Liver (tissue), 10 donors: ENCODE measurements at places on chromosomes 2 and 18. TPM values are rescaled to one million over a fixed set of nuclear protein-coding genes. Genes with fewer than 3 reads are reported as not detected.

DNA sequence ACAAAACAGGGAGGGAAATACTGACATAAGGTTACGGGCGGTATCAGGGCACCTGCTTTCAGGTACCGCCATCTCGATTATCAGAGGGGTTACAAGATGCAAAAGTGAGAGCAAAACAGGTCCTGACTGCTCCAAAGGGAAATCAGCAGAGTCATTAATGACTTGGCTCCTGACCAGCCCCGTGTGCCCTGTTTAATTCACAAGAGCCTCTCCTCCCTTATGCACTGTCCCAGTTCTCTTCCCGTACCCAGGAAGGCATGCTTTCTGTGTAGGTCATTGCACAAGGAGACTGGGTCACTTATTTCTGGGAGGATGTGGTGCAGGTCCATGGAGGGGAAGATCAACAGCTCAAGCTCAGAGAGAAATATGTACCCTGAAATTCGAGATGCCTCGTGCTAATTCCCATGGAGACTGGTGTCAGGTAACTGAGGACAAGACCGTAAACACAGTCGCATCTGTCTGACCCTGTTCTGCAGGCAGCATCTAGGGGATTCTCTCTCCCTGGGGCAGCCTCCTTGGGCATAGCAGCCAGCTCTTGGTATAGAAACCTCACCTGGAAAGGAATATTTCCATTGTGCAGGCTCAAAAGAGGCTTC lies 79.9 kb downstream of the HNRNPLL start:
- no peak for DNase-seq

The TRPM8 gene
- polyA plus RNA-seq = 19.8 TPM

The CCDC74B gene
- polyA plus RNA-seq = 0.09 TPM

DNA sequence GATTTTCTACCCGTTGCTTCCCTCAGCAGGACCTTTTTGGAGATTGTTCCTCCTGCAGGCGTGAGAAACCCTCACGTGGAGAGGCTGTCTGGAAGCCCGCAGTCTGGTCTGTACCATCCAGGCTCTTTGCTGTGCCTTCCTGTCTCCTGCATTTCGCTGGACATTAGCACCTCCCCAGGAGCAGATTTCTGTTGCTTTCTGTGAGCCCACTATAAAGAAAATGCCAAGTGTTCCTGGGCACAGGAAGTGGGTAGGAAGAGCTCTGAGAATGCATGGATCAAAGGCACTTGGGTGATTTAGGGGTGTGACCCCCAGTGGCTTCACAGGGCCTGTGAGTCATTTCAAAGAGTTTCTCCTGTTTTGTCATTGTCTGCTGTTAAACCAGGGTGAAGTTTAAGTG lies 27.3 kb downstream of the SPTBN1 start:
- DNase-seq = no peak

DNA sequence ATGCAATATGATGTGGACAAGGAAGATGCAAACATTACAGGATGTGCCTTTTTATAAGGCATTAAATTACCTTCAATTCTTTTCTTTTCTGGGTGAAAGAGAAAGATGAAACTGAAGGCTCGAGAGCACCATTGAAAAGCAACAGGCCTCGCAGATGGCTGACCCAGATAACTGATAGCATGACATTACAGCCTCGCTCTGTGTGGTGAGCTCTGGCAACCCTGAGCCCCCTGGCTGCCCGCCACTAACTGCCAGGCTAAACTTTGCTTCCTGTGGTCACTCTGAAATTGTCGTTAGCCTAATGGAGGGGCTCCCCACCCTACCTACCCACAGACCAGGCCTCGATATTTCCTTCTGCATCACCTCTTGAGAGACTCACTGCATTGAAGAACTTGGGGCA lies 516.8 kb upstream of the FANCL start:
- DNase-seq = no peak

The VWC2L gene
- polyA plus RNA-seq = not detected

The MRPL44 gene
- 19.0 TPM for polyA plus RNA-seq

DNA sequence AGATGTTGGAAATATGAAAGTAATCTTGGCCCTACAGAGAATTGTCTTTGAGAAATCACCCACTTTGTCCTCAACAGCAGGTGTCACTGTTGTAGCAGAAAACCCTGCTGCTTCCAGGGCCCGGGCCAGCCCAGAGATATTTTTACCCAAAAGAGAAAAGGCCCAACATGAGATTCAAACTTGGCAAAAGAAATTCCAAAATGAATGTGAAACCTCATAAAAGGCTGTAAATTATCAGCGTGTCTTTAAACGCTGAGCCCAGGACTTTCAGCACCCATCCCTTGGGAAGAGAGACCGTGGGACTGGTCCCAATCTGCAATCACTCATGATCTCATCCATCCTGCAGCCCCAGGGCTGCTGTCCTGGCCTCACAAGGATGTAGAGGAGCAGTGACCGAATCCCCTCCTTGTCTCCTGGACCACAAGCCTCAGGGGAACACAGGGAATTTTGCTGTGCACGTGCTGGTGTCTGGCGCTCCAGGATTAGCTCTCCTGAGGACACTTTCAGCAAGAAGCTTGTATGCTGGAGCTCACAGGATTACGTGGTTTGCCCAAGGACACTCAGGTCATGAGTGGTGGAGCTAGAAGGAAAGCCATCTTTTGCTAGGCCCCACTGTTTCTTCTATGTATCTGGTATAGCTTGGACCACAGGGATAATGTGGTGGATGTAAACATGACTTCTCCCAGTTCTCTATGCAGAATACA lies 202.1 kb downstream of the RNF144A start:
- no peak for DNase-seq

The TTN gene
- polyA plus RNA-seq = 0.01 TPM

- no peak for DNase-seq
Measured at GRCh38 chr2:181106789-181107627, 126.6 kb downstream of the UBE2E3 start.

DNA sequence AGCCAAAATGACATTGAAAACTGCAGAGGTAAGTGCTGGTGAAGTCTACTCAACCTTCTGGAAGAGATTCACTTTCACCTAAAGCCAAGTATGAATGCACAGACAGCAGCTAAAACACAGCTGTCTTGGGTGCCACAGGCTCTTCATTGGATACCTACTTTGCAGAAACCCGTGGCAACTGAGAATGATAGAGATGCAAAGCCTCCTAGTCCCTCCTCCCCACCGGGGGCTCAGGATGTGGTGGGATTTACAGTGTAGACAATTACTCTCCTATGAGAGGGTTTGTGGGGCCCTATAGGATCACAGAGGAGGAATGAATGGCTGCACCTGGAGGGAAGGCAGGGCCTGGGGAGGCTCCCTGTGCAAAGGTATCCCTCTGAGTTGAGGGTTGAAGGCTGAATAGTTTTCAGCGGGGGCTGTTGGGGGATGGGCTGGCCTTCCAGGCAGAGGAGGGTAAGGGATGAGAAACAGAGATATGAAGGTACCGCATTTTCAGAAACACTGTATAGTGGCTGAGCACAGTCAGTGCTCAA lies 131.6 kb downstream of the RNF144A start:
- no peak for DNase-seq

- no peak for DNase-seq
Measured at GRCh38 chr2:7649461-7650228, 732.4 kb downstream of the RNF144A start.

DNA sequence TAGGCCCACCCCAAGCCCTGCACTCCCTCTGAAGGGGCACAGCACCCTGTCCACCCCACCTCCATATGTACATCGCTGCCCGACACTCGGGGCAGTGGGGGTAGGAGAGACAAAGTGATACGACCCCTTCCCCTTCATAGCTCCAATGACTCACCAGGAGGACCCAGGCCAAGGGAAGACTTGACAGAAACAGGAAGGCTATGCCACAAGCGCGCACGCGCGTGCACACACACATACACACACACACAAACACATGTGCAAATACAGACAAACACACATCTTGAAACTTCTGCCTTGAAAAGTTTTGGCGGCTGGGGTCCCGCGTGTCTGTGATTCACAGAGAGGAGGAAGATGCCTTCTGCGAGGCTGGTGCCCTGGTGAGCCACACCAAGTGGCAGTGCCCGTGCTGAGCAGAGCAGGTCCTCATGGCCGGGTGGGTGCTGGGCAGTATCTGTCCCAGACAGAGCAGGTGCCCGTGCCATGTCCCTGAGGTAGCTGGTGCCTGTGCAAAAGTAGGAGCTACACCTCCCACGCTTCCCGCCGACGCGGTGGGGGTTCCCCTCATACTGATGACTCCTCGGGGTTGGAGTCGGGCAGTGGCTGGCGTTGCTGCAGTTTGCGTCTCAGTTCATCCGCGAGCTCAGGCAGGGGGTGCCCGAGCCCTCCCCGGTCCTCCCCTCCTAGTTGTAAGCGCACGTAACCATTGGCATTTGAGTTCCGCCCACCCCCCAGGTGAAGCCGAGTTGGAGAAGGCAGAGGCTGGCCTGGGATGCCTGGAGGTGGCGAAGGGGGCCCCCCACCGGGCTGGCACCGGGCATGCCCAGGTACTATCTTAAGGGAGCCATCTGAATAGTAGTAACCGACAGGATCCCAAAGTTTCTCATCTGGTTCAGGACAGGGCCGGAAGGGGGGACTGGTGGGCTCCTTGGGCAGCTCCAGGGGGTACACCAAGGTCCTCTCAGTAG lies 2.5 kb upstream of the ANKRD39 start:
- no peak for DNase-seq

DNA sequence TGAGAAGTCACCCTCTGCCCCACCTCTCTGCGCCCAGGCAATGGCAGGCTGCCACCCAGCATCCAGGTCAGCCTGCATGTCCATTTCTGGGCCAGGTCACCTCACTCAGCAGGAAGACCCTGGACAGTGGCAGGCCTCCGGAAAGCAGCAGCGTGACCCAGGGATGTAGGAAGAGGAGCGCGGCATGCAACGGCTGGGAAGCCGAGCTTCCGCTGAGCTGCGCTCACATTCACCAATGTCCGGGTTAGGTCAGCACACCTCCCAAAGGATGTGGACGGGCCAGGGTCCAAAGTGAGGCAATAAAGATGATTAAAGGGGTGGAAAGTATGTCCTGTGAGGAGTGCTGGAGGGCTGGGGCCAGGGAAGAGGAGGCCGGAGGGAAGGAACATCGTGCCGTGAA lies 174.5 kb downstream of the CTIF start:
- DNase-seq = no peak

GRCh38 chr2:149597668-149598326 lies 10.2 kb upstream of the MMADHC start:
- DNase-seq = no peak

DNA sequence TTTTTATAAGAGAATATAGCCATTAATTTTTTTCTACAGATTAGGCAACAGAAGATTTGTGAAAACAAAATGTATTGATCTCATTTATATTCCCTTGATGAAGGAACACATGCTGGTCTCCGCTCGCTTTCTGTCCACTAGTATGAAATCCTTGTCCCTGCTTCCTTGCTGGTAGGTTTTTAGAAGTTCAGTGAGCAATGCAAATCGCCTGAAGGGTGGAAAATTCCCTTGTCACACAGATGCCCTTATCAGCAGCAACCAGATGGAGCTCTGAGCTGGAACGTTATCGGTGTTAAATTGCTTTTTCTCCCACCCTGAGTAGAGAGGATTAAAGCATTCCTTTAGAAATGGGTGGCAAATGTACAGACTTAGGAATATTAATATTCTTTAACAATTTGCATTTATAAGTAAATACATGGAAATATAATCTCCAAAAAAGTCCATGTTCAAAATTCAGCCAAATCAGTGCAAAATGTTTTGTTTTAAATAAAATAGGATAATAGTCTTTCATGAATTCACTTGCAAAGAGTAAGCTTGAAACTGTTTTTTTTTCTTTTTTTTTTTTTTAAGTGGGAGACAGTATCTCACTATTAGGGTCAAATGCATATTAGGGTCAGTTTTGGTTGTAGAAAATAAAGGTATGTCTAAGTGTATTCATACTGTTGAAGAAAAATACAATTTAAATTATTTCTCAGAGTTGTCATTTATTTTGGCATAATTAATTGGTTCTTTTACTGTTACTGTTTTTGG lies 164.0 kb upstream of the MYO3B start:
- DNase-seq = peak; percentile 63

- no peak for DNase-seq
Measured at GRCh38 chr2:163659224-163659623, 76.6 kb downstream of the FIGN start.

DNA sequence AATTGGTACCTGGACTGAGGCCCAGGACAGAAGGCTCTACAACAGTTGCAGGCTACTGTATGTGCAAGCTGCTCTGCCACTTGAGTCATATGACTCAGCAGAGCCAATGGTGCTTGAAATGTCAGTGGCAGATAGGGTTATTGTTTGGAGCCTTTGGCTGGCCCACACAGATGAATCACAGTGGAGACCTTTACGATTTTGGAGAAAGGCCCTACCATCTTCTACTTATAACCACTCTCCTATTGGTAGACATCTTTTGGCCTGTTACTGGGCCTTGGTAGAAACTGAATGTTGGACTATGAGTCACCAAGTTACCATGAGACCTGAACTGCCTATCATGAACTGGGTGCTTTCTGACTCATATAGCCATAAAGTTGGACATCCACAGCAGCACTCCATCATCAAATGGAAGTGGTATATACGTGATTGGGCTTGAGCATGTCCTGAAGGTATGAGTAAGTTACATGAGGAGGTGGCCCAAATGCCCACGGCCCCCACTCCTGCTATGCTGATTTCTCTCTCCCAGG lies 88.9 kb upstream of the NRXN1 start:
- DNase-seq = no peak

GRCh38 chr2:108124736-108125495 lies 114.9 kb upstream of the SULT1C3 start:
- DNase-seq = no peak

- DNase-seq = no peak
Measured at GRCh38 chr18:46679846-46680598, 23.0 kb upstream of the LOXHD1 start.

GRCh38 chr2:76083248-76083647 lies 372.5 kb upstream of the GCFC2 start:
- DNase-seq = no peak

GRCh38 chr18:70151614-70152013 lies 53.9 kb downstream of the RTTN start:
- no peak for DNase-seq

The POU3F3 gene
- polyA plus RNA-seq = not detected

GRCh38 chr2:44242904-44243303 lies 32.4 kb upstream of the SLC3A1 start:
- DNase-seq = no peak

GRCh38 chr2:117957616-117958015 lies 56.3 kb downstream of the CCDC93 start:
- DNase-seq = no peak

The CAVIN2 gene
- 14.1 TPM for polyA plus RNA-seq

DNA sequence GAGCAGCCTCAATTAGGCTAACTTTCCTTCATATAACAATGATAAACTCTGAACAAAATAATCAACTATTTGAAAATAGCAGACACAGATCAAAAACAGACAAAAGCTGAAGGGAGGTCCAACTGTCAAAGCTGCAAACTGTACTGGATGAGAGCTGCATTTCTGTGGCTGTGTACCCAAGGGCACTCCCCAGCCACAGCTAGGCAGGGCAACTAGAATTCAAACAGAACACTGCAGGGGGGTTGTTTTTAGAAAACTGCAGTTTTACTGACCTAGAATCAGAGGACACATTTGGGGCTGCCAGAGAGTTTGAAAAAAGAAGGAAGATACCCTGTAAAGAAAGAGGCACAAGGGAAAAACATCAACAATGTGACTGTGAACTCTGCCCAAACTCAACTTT lies 56.8 kb downstream of the SMAD2 start:
- no peak for DNase-seq

The CD8B2 gene
- not detected for polyA plus RNA-seq

The SPP2 gene
- 86.8 TPM for polyA plus RNA-seq

GRCh38 chr2:12560618-12561017 lies 156.1 kb upstream of the TRIB2 start:
- no peak for DNase-seq

GRCh38 chr2:160474319-160474645 lies 19.3 kb downstream of the RBMS1 start:
- DNase-seq = no peak
